Stimulated activated CD4-positive, alpha-beta T cell treated with anti-CD3 and anti-CD28 coated beads, Interleukin-12 subunit alpha, Interleukin-12 subunit beta, amount 100 ng/mL, for 24 hours (primary cell): ENCODE measurements at places on chromosomes 11 and 22.

DNA sequence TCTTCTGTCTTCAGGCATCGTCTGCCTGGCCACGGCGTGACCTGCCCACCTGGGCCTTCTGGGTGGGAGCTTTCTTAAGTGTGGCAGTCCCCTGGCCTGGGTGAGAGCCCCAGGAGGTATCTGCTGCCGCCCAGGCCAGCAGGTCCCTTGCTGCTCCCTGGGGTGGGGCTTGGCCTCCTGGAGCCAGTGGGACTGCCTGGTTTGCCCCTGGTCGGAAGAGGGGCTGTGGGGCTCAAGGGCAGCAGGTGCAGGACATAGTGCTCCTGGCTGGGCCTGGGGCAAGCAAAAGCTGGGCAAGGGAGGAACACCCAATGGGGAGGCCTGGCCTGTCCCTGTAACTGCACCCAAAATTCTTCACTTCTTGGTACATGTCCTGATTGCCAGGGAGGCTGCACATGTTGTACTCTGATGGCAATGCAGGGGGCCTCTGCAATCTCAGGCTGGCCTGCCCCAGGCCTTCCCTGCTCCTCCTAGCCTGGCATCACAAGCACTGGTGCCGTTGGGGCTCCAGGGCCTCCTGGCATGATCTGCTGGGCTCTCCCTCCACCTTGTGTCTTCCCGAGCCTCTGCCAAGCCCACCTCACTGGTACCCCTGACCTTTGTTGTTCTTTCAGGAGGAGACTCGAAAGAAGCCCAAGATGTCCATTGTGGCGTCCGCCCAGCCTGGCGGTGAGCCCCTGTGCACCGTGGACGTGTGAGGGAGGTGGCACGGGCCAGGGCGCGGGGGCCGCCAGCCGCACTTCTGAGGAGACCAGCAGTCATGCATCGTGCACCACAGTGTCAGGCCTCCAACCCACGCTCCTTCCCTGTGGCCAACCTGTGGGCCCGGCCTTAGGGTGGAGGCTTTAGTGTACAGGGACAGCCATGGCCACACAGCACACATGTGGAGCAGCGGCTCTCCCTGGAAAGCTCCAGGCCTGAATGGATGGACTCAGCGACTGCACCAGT lies 6.2 kb upstream of the RANBP1 start:
- no peak for DNase-seq

GRCh38 chr11:76048763-76049162 lies 157.5 kb downstream of the WNT11 start:
- no peak for DNase-seq

DNA sequence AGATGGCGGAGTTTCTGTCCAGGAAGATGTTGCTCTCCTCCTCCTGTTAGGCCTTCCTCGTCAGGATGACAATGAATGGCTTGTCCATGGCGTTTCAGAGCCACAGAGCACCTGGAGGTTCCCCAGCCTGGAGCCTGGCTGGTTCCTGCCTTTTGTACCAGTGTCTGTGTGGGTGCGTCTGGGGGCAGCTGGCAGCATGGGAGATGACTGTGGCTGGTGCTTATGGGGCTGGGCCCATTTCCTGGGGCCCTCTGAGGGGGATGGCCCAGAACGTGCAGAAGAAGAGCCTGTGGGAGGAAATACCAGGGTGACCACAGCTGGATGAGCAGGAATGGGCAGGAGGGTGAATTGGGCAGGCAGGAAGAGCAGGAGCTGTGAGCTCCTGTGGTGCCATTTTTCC lies 6.7 kb downstream of the SLC37A2 start:
- no peak for DNase-seq

DNA sequence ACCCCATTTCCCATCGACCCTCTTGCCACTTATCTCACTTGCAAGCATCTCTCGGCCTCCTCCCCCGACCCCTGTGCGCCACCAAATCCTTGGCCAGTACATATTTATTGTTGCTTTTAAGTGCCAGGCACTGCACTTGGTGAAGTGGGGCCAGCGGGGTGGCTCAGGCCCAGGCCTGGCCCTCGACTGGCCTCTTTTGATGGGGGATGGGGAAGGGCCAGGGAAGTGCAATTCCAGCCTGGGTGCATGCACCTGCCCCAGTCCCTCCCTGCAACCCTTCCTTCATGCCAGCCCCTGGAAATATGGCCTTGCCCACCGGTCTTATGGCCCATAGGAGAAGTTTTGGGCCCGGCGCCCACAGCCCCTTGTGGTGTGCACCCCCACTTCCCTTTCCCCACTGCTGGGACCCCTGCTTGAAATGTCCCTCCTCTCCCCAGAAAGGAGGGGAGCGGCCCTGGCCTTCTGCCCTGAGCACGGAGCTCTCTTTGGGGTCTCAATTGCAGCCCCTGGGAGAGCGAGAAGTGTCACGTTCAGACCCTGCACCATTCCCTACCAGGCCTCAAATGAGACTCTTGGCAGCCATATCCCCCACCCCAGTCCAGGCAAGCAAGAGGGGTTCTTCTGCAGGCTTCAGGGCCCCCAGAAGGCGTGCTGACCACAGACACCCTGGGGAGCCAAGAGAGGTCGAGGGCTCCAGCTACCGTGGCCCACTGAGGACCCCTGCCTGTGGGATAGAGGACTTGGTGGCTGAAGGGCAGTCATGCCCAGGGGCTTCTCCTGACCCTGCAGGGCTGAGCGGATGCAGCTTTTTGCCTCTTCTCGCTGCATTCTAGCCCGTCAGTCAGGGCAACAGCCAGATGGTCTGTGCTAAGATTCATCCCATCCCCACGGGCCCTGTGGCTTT lies 961 bp downstream of the SUSD2 start:
- no peak for DNase-seq

DNA sequence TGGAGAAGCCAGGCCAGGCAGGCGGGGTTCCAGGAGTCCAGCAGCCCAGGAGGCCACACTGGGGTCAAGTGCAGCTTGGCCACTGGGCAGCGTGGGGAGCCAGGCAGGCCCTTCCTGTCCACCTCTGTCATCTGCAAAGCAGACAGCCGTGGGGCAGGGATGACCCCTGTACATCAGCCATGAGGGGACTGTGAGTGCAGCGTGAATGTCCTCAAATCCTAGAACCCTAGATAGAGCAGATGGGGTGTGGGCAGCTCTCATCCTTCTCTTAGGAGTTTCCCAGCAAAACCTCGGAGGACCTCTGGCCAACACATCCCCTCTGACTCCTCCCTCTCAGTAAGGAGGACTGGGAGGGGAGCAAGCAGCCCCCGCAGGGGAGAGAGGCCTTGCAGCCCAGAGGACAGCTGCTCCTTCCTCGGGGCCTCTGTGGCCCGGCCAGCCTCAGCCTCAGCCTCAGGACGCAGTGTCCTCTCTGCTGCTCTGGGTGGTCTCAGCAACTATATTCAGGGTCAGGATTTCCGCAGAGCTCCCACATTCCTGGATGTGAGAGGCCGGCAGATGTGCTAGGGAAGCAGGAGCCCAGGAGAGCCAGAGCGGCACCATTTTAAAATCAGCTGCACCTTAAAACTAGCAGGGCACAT lies 820.5 kb downstream of the BRD1 start:
- DNase-seq = no peak

DNA sequence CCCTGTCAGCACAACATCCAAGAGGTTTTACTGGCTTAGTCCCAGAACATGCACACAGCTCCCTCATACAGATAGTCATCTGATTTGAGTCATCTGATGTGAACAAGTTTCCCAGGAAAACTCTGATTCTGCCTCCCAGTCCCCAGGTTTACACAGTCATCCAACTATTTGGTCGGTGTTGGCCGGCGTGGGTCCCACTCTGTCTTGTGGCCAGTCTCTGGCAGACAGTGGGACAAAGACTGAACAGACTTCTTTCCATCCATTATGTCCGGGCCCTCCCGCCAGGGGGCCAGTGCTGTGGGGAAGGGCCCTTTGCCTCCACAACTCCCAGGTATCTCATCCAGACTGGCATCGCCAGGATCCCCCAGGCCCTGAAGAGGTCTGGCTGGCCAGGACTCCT lies 60.0 kb downstream of the BTG4 start:
- DNase-seq = no peak

DNA sequence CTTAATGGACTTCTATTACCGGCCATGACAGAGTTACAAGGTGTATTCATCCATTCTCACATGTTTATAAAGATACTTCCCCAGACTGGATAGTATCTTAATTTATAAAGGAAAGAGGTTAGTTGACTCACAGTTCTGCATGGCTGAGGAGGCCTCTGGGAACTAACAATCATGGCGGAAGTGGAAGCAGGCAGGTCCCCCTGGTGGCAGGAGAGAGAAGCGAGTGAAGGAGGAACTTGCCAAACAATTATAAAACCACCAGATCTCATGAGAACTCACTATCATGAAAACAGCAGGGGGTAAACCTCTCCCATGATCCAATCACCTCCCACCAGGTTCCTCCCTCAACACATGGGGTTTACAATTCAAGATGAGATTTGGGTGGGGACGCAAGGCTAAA lies 170.0 kb upstream of the PDGFD start:
- DNase-seq = no peak

GRCh38 chr11:37087650-37088572 lies 489.9 kb upstream of the RAG2 start:
- DNase-seq = no peak

- no peak for DNase-seq
These were observed 216.5 kb downstream of the NAV2 start for GRCh38 chr11:19929147-19929546.

- DNase-seq = no peak
These were observed 104.5 kb downstream of the CTTN start for GRCh38 chr11:70502677-70503467.

DNA sequence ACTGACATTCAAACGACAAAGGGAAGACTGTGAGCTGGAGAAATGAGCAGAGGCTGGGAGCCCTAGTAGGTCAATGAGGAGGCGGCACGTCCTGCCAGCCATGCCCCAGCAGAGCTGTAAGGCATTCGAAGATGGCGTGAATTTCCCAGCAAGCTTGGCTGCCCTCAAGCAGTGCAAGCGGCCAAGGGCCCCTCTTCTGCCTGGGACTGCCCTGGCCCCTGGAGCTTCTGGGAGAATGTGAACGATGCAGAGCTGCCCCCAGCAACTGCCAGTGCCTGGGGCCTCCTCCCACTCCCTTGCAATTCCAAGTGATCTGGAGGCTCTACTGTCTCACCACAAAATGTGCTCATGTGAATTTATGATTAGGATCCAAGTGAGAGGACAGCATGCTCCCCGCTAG lies 4.3 kb downstream of the PPM1F start:
- DNase-seq = no peak

DNA sequence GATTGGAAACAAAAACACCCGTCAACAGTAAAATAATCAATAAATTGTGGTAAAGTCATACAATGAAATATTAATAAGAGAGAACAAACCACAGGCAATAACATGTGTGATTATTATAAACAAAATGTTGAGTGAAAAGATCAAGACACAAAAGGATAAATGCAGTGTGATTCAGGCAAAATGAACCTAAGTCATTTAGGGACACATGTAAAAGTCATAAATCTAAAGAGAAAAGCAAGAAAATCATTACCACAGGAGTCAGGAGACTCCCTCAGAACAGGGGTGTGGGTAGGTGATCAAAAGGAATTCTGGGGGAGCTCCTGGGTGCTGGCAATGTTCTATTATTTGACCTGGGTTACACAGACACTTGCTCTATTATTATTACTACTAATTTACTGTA lies 47.9 kb upstream of the PPP2R1B start:
- no peak for DNase-seq

DNA sequence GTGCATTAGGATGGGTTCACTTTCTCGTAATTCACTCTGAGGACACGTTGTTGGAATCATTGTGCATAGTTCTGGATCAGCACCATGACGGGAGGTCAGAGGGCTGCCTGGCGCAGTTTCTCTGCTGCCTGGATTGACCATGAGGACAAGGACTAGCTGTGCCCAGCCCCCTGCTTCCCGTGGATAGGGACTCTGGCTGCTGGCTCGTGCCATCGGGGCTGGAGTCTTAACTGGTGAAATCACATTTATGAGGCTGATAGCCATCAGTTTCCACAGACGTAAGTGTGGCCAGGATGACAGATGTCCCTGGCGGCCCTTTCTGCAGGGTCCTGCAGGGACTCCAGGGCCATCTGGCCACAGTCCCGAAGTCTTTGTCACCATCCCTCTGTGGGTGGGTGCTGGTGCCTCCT lies 24.1 kb upstream of the GRAMD4 start:
- DNase-seq = no peak

DNA sequence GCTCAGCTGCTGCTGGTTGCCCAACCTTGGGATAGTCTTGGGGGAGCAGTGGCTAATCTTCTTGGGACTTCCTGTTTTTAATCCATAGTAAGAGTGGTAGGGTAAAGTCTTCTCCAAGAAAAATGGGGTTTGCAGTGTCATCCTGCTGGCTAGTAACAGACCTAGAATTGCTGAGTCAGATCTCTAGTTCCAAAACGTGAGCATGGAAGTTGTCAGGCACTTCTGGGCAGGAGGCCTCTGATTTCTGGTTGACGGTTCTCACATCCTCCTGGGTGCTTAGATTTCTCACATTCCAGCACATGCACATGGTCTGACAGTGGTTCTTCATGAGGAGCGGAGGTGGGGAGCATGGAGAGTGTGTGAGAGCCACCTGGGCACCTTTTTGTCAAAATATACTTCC lies 410.0 kb downstream of the OPCML start:
- DNase-seq = no peak

DNA sequence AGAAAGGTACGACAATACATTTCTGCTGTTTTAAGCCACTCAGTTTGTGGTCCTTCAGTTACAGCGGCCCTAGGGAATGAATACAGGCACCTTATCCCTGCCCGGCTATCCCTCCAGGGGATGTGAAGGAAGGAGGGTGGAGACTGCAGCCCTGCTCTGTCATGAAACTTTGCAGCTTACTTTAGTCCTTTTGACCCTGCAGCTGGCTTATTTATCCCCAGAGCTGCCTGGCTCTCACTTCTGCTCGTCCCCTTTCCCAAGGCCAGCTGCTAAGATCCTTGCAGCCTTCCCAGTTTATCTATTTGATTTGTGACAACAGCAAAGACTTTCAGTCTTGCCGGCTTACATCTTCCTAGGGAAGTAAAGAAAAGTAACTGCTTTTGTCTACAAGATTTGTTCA lies 55.2 kb downstream of the SC5D start:
- no peak for DNase-seq

DNA sequence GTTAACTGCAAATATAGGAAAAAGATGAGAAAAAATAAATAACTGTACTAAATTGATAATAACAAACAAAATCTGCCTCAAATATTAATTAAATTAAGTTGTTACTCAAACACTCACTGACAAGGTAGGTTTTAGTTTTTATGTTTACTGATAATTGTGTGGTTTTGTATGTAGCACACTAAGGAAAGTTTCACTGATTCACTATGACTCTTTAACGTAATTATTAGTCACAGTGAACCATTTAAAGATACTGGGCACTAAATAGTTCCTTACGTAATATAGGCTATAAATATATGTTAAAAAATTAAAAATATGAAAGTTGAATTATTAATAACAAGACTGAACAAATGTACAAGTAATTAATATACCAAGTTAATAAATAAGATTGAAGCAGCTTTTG lies 2330.0 kb upstream of the RAG2 start:
- DNase-seq = no peak

DNA sequence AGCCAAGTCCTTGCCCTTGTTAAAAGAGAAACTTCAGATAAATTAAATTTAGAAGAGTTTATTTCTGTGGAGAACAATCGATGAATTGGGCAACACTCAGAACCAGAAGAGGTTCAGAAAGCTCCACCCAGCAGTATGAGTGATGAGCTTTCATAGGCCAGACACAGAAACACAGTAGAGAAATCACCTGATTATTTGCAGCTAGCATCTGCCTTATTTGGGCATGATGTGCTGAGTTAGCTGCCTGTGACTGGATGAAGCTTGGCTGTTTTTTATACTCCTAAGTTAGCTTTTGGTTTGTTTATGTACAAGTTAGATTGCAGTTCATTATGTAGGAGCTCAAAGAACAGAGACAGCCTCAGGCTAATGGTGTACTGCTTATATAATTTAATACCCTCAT lies 269.5 kb upstream of the SESN3 start:
- DNase-seq = no peak

- no peak for DNase-seq
These were observed 39.8 kb downstream of the EIF3F start for GRCh38 chr11:8026982-8027381.

- DNase-seq = no peak
These were observed 497 bp upstream of the SSRP1 start for GRCh38 chr11:57336111-57336666.
